ENCODE measurements at places on chromosomes 7 and 10.

- no peak for DNase-seq
Observed at GRCh38 chr7:8117195-8117594, 144.8 kb downstream of the ICA1 start.

- DNase-seq = no peak
Observed at GRCh38 chr10:23331567-23332301, 12.9 kb downstream of the C10orf67 start.

- DNase-seq = peak; percentile 54
Observed at GRCh38 chr10:84308481-84309304, 19.7 kb upstream of the CCSER2 start.

DNA sequence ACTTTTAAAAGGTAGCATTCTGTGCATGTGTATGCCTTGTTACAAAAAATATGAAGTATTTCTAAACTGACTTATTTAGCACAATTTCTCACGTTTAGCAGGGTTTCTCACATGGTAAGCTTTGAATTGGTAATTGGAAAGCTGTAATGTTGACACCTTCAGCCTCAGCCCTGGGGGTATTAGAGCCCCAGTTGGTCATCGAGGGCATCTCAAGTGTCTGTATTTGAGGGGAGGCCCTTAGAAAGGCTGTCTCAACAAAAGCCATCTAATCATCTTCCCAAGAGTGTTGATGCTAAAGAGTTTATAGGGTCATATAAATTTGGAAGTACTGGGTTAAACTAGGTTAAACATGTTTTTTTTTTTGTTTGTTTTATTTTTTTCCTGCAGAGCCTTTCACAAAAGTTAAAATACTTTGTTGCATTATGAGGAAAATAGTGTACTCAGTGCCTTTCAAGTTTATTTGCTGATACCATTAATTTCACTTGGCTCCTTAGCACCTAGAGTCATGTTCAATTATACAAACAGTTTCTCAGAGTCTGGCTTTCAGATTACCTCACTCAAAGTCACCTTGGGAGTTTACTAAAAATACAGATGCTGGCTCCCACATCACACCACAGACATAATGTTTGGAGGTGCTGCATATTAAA, 134.0 kb downstream of the CD36 start:
- no peak for DNase-seq

GRCh38 chr10:100943508-100943907, 25.8 kb upstream of the SEMA4G start:
- no peak for DNase-seq

DNA sequence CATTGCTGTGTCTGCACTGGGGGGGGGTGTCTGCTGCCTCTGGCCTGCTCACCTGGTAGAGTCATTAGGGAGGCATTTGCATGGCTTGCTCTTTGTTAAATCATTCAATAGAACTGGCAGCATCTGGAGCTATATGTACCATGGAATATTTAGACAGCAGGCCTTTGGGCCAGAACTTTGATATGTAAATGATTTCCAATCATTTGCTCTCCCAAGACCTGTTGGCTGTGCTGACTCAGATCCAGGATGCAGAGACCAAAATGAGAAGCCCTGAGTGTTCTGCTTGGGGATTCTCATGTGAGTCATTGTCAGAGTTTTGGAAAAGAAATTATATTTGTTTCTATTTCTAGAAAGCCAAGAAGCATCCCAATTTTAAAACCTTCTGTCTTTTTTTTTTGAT, 257.6 kb upstream of the IGFBP3 start:
- DNase-seq = no peak

GRCh38 chr10:60535427-60535826, 145.8 kb upstream of the ANK3 start:
- no peak for DNase-seq

GRCh38 chr7:71900556-71900955, 511.6 kb downstream of the CALN1 start:
- no peak for DNase-seq

- peak; percentile 34 for DNase-seq
Observed at GRCh38 chr10:89793649-89794254, 92.4 kb downstream of the KIF20B start.

DNA sequence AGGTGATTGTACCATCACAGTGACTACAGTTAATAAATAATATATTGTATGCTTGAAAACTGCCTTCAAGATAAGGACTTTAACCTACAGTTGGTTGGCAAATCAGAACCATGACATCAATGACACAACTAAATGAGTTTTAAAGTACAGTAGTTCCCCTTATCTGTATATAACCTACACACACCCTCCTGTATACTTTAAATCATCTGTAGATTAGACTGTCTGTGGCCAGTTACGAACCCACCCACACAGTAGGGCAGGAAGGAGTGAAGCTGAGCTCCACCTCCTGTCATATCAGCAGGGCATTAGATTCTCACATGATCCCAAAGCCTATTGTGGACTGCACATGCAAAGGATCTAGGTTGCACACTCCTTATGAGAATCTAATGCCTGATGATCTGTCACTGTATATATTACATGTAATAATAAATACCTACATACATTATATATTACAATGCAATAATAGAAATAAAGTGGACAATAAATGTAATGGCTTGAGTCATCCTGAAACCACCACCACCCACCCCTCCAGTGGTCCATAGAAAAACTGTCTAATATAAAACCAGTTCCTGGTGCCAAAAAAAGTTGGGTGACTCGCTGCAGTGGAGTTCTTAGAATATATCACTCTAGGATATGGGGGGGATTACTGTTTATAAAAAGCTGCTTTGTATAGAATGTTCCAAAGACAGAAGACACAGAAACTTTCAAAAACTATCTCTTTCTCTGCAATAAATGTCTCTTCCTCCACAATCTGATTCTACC, 5.6 kb downstream of the TPK1 start:
- no peak for DNase-seq

DNA sequence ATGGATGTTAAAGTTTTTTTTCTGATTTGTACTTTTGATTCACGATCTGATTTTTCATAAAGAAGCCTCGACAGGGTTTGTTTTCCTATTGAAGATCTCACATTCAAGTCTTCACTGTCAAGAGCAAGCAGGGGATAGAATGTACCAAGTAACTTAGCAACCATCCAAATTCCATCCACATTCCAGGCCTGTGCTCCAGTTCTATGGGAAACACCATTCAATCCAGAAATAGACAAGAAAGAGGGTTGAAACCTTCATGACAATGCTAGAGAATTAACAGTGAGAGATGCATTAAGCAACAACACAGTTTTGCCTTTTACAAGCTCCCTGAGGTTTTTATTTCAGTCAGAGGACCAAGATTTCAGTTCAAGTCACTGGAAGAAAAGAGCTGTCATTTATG, 300.2 kb downstream of the NEBL start:
- DNase-seq = no peak

GRCh38 chr7:91249506-91250233, 14.6 kb upstream of the FZD1 start:
- DNase-seq = no peak

DNA sequence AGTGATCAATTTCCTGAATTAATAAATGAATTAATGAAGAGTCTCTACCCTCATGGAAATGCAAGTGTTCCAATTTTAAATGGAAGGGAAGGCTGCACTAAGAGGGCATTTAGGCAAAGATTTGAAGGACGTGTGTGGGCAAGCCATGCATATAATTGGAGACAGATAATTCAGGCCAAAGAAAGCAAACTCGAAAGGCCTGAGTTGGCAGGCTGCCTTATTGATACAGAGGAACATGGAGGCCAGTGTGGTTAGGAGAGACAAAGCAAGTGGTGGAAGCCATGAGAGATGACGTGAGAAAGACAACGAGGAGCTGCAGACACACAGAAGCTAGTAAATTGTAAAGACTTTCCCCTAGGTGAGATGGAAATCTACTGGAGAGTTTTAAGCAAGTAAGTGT, 15.4 kb upstream of the PCLO start:
- no peak for DNase-seq

DNA sequence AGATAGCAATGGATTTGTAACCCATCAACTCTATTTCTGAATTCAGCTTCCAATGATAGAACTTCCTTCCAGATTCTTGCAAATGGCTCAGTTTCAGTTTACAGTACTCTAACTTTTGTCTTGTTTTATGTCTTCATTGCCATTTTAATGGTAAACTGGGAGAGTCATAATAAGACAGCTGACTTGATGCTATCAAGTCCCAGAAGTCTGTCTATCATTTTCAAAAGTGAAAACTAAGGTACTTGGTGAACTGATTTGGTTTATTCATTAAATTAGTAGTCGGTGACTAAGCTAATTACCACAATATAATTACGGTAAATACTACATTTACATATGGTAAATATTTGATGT, 25.0 kb downstream of the RTKN2 start:
- no peak for DNase-seq

- DNase-seq = peak; percentile 60
Observed at GRCh38 chr7:158818325-158819213, 10.7 kb downstream of the ESYT2 start.

- DNase-seq = no peak
Observed at GRCh38 chr10:130017631-130018022, 53.6 kb upstream of the EBF3 start.

DNA sequence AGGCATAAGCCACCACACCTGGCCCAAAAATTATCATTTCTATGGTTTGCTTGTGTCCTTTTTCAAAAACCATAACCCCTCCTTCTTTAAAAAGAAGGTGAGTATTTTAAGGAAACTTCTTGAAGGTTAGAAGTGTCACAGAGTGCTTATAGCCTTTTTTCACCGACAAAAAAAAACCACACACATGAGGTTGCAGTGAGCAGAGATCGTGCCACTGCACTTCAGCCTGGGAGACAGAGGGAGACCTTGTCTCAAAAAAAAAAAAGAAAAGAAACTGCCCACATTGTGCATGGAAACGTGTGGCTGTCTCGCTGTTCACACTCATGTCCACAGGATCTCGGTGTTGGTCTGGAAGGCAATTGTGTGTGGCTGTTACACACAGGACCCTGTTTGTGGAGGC, 157.4 kb upstream of the PFKP start:
- no peak for DNase-seq

- DNase-seq = no peak
Observed at GRCh38 chr7:83749495-83749894, 100.6 kb upstream of the SEMA3E start.

DNA sequence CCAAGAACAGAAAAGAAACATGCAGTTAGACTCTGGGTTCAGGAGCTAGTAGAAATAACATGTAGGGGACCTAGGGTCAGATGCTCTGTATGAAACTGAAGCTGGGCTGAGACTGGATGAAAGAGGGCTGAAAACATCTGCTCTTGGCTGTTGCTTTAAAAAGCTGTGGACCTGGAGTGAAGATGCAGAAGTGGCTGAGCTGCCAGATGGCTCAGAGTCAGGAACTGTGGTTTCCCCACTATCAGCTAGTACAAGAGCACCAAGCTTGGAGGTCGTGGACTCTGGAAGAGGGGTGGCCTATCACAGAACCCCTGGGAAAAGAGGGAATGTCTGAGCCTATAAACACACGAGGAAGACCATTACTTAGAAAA, 5.9 kb downstream of the ADK start:
- no peak for DNase-seq

DNA sequence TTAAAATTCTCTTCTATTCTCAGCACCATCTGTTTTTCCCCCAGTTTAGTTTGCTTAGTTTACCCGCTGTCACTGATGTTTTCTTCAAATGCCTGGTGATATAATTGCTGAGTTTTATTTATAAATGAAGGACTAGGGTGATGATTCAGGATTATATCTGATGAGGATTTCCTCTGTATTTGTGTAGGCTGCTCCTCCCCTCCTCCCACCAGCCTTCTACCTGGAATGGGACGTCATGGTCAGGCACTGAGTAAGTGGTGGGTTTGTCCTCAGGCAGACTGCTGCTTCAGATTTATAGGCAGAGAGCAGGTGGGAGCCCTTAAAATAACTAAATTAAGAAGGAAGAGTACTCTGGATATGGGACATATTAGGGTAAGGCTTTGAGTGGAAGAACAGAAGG, 35.8 kb downstream of the PALS2 start:
- no peak for DNase-seq

DNA sequence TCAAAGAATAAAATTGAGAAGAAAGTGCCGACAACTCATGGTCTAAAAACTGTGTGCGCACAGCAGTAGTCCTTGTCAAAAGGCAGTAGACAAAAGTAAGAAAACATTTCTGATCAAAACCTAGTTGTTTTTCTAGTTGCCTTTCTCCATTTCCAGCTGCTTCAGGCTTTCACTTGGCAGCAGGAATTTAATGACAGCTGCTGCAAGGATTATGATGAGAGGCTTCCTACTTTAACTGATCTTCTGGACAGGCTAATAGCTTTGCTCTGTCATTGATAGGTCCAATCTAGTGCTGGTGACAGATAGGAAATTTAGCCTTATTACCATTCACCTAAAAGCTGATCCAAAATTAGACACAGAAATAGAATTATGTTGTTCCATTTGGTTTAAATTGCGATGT, 110.7 kb upstream of the SEMA3C start:
- DNase-seq = no peak

- DNase-seq = no peak
Observed at GRCh38 chr7:2979201-2979631, 64.5 kb downstream of the CARD11 start.

- no peak for DNase-seq
Observed at GRCh38 chr7:154584352-154585252, 418.3 kb downstream of the PAXIP1 start.

DNA sequence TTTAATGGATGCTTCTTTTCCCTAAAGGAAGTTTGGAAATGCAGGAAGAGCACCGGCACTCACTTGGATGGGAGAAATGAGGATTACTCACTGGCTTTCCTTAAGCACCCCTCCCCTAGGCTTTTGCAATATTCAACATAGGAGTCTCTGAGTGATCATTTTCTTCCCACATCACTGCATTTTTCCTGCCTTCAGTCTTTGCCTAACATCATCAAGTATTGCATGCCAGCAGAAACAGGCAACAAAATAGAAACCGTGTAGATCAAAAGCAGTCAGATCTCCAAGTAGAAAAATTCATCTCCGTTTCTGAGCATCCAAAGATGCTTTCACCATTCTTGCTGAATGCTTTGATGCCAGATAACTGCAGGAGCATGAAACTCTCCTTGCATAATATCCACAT, 119.9 kb downstream of the ADCYAP1R1 start:
- DNase-seq = no peak

DNA sequence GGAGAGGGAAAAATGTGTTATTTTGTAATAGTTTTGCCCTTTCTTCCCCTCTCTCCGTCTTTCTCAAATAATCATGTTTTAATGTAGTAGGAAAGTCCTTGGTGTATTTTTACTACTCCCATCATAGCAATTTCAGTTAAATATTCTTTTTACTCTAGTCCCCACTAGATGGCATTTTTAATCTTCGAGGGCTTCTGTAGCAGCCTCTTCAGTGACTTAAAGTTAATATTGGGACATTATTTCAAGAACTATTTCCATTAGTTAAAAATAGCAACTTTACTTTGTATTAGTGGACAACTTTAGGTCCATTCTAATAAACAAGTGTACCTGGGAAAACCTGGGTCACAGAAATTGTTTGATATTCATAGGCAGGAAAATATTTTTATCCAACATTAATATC, 23.0 kb downstream of the EDRF1 start:
- DNase-seq = no peak

DNA sequence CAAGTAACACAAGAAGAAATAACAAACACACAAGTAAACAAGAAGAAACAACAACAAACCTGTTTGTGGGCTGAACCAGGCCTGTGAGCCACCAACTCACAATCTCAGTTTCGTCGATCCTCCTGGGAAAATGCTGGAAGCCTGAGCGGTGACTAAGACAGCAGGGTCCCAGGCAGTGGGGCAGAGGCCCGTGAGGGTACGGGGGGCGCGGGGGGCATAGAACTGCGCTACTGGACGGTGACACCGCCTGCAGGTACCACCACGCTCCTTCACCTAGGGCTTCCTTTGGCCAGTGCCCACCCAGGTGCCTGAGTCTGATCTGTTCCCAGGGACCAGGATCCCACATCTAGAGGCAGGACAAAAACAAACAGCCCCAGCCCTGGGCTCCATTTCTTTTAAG, 3.4 kb upstream of the CALN1 start:
- DNase-seq = no peak

GRCh38 chr10:104807581-104808310, 166.7 kb downstream of the SORCS3 start:
- DNase-seq = no peak

Data from stimulated activated CD4-positive, alpha-beta T cell treated with anti-CD3 and anti-CD28 coated beads, TNF-alpha, amount 100 ng/mL, for 24 hours (primary cell).